ENCODE measurements at places on chromosomes 2 and 18.

DNA sequence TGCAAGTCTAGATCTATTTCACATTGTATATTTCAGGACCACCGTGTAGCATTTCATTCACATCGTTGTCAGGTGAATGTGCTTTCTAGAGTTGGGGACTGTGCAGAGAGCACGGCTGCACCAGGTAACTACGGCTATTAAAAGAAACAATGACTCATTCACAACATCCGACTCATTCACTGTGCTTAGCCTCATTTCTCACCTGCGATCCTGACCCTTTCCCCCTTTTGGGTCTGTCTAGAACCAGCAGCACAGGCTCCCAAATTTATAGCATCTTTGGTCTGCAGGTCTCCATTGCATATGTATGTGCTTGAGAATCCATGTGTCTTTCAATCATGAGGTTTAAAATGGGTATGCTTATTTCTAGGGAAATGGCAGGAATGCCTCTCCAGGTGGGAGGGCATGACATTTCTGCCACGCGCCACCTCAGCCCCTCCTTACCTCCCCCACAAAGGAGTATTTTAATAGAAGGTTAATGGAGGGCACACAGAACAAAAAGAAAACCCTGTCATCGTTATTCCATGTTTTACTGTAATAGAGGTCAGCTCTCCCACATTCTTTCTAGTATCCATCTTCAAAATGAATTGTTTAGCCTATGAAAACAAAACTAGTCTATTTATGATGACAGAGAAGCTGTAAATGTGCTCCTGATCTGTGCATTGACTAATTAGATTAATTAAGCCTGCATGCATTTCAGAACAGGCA lies 246.7 kb upstream of the EPHA4 start:
- DNase-seq: no peak

DNA sequence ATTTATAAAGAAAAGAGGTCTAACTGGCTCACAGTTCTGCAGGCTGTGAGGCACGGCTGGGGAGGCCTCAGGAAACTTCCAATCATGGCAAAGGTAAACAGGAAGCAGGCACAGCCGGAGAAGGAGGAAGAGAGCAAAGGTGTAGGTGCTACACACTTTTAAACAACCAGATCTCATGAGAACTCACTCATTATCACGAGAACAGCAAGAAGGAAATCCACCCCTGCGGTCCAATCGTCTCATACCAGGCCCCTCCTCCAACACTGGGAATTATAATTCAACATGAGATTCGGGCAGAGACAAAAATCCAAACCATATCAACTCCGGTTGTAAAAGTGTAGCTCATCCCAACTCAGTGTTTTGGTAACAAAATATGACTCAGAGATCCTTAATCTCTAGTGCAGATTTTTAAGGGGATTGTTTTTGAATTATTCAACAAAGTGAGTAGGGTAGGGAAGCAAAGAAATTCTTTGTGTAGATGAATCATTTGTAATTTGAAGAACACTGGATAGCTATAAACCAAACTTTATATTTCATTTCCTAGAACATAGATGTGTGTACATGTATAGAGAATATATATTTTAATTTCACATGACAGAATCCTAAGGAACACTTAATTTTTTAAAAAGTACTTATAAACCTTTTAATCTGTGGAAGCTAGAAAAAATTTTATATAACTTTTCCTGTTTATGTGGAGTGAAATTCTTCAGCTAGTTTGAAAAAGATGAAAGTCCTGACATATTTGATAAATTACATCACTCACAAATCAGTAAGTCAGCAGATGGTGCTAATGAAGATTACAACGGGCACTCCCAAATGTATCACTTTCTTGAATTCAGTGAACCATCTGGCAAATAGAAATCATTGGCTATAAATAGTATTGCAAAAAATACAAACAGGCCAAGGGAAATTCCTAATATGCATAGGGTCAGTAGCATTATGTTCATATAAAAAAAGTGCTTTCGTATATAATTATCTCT lies 130.1 kb downstream of the OLA1 start:
- no peak for DNase-seq

- DNase-seq: no peak
These were observed 818 bp upstream of the SLC20A1 start for GRCh38 chr2:112644933-112645309.

- DNase-seq: no peak
These were observed 7.1 kb upstream of the WNT10A start for GRCh38 chr2:218873359-218874194.

DNA sequence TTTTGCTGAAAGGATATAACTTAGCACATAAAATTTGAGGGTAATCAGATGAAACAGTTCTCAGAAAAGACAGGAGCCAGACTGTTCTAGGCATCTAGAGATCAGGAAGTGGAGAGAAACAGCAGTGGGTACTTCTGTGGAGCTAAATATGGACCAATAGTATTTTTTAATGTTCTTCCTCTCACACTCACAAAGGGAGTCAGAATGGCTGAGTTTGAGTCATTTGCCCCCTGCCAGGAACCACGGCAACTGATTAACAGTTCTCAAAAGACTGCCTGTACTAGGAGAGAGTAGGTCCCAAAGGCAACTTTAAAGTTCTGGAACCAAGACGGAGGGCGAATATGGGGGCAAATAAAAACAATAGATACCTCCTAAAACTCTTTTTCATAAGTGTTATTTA lies 107.5 kb downstream of the GULP1 start:
- DNase-seq: no peak

GRCh38 chr2:69660637-69661036 lies 17.1 kb upstream of the AAK1 start:
- DNase-seq: no peak

- DNase-seq: no peak
These were observed 102.9 kb downstream of the TSN start for GRCh38 chr2:121858369-121858768.

GRCh38 chr2:69163109-69163508 lies 150.1 kb downstream of the ANTXR1 start:
- no peak for DNase-seq

GRCh38 chr2:189076572-189076971 lies 102.4 kb downstream of the COL3A1 start:
- no peak for DNase-seq

DNA sequence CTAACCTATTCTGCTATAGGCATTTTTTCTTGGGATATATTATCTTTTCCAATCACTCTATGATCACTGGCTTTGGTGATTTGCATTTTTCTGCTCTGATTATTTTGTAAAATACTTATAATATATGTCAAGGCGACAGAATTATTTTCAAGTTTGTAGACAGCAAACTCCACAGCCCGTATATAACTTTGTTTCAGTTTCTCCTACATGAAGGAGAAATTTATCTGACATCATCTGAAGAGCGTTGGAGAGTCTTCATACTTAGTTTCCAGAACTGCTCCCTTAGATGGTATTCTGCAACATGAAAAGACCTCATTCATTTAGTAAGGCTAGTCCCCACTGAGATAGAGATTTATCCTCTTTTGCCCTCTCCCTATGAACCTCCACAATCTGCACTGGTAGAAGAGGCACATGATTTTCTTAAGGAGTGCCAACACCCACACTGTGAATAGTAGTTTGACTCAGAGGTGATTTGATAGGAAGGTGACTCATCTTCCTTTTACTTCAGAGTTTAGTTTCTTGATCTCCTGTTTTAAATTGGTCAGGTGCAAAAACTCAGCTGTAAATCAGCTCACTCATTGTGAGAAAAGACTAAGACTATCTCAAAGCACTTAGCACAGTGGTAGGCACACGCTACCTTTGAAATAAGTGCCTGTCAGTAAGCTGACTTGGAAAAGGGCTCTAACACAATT lies 1848.6 kb upstream of the CELF4 start:
- no peak for DNase-seq

DNA sequence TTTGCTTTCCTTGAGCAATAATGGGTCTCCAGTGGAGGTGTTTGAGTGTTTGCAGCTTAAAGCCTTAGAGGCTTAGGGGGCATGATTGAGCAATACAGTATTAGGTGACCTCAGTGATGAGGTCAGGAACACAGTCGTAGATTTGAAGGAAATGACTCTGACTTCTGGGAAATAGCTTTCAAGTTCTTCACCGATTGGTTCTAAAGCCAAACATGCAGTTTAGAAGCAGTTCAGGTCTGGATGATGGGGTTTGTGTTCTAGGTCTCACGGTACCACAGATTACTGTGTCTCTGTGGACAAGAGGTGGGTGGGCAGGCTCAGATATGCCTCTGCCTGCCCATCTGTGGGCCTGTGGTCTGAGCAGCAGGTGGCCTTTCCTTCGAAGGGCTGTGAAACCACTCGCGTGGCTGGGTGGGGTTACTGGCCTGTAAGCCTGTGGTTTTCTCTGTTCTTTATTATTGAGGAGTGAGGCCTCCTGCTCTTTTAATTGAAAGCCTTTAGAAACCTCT lies 7.8 kb downstream of the MTHFD2 start:
- no peak for DNase-seq

DNA sequence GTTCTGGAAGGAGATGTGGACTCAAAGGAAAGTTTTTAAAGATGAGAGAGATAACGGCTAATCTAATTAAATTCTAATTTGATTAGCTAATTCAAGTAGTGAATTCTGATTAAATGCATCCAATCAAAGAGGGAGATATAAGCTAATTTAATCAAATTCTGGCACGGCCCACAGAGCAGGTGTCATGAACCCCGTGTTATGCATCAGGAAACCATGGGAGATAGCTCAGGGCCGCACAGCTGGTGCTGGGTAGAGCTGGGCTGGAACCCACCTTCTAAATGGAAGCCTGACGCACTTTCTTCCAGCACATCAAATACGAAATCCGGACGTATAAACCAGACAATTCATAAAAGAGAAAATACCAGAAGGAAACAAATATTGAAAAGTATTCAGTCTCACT lies 57.2 kb downstream of the GREB1 start:
- no peak for DNase-seq

DNA sequence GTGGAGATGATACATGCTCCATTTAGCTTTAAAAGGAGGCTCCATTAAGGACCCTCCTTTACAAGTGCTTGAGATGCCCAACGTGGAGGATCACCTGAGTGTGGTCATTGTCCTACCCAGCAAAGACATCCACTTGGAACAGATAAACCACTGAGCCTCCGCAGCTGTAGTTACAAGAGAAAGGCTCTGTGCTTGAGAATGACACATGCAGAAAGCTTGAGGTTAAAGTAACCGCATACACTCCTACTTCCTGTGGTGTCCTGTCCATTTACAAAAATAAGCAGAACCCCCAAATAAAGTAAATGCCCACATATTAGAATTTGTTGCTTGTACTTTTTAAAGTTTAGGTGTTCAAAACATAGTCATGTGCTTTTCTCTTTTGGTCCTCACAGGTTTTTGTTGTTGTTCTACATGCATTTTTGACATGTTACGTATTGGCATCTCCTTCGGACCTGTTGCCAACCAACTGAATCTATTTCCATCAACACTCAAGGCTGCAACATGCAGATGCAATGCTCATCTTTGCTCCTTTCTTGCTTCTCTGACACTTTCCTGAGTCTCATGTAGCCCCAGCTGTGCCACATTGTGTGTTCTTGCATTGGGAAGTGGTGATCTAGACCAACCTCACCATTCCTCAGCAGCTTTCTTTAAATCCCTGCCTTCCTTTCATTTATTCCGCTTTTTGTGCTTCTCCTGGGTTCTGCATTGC lies 56.0 kb downstream of the SERPINB7 start:
- no peak for DNase-seq

GRCh38 chr2:222708274-222708710 lies 36.8 kb downstream of the MOGAT1 start:
- peak; percentile 66 for DNase-seq

DNA sequence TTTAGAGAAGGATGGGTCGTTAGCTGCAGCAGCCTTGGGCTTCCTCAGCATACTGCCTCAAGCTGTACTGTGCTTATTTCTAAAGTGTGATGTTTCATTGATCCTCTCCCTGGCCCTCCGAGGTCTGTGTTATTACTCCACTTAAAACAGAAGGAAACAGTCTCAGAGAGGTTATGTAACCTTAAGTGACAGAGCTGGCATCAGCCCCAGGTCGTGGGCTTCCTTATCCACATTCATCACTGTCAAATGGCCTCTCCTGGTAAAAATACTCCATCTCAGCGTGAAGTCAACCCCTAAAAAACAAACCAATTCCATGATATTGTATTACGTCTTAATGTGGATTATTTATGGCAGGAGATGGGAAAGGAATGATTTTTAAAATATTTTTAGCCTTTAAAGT lies 153.3 kb upstream of the NOSTRIN start:
- no peak for DNase-seq

GRCh38 chr18:3815991-3816390 lies 366.0 kb downstream of the TGIF1 start:
- no peak for DNase-seq

DNA sequence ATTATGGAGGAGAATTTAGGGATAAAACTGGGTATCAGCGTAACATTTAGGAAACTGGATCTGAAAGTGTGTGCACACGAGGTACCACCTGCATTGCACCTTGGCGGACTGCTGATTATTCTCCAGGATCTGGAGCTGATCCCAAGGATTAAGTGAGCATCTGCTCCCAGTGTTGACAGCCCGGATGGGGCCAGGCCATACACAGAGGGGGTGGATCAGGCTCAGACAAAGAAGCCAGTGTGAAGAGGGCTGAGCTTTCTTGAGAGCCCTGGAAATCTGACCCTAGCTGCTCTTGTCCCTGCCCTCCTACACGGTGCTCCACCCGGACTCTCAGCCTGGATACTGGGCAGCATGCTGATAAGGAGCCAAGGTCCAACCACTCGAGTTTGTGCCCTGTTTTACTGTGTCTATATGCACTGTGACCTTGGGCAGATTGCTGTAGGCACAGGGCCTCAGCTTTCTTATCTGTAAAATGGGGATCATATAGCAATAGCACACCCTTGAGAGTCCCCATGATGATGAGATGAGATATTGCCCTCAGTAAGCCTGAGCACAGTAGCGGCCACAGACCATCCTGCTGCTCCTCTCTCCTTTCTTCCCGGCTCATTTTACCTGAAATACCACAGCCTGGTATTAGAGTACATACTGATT lies 396.8 kb upstream of the CELF4 start:
- DNase-seq: no peak

DNA sequence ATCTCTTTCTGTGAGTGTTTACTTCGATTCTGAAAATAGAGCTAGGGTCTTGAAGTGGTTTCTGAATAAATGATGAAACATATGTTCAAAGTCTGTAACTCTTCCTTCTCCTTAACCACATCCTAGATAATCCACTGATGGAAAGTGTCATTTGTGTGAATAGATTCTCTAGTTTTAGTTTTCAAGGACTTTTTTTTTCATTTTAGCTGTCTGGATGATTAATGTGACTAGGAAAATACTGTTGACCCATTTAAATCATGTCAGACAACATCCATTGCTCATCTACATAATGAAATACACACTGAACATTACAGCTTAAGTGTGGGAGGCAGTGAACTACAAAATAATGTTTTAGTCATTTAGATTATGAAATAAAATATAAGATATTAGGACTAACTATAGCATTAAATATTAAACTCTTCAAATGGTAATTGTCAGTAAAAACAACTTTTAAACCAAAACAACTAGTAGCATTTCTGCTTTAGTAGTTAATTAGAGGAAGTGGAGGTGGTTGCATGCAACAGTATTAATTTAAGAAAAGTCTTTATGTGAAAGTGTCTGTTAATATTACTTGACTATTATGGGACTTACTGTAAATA lies 39.1 kb upstream of the DLX1 start:
- DNase-seq: no peak

- DNase-seq: no peak
These were observed 126.4 kb upstream of the NCK2 start for GRCh38 chr2:105618351-105618659.
